Foreskin fibroblast (primary cell): ENCODE measurements at places on chromosomes 4 and X.

GRCh38 chr4:11042760-11043159 lies 358.2 kb upstream of the CLNK start:
- DNase-seq: no peak

DNA sequence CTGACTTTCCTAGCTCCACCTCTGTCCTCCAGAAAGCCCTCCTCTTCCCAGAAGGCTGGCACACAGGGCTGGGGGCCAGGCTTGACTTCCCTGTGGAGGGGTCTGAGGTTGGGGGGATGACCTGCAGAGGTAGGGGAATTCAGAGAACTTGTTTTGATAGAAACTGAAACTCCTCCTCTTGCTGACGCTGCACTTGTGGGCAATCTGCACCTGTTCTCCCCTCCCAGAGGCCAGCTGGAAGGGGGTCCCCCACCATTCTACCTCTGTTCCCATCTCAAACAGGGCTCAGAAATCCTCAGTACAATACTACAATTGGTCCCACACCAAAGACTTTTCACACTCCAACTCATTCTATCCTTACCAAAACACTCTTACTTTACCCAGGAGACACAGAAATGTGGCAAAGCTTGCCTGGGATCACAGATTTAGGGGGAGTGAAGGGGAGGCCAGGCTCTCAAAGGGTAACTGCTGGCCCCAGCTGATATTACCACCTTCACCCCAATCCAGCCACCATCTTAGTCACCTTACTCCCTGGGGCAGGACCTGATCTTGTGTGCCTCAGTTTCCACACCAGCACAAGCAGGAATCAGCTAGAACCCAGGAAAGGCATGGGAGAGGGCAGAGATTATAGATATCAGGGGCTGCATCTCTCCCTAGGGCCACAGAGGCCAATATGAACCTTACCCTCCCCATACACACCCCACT lies 18.5 kb downstream of the OTUD5 start:
- no peak for DNase-seq

GRCh38 chrX:140762061-140762460 lies 52.5 kb downstream of the LINC00632 start:
- DNase-seq: peak; percentile 32

DNA sequence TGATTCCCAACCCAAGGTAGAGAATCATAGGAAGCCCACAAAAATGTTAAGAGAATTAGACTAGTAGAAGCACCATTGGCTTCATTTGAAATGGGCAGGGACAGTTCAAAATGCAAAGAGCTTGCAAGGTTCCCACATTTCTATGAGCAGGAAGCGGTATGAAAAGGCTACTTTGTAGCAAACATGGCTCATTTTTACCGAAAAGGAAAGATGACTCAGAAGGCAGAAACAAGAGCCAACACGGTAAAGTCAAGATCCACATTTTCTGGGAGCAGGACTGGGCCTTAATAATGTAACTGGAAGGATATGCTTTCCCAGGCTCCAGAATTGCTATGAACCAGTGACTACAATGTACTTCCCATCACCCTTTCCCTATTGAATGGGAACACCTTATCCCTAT lies 89.5 kb downstream of the GLRA3 start:
- no peak for DNase-seq
